ENCODE measurements at places on chromosomes 3 and 15.

DNA sequence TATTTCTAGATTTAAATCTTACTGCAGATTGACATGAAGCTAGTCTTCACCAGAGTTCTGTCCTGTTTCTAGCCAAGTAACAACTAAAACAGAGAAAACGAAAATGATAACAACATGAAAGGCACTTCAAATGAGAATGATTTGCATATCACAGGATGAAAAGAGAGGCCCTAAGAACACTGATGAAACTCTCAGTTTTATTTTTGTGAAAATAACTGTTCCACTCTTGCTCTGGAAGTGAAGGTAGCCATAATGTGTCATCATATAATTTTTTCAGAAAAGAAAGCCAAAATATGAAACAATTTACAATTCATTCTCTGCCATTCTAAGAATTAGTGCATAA, 274.4 kb downstream of the ADAMTSL3 start:
- no peak for DNase-seq

- no peak for DNase-seq
These were observed 493.4 kb upstream of the TGFBR2 start for GRCh38 chr3:30112902-30113484.

DNA sequence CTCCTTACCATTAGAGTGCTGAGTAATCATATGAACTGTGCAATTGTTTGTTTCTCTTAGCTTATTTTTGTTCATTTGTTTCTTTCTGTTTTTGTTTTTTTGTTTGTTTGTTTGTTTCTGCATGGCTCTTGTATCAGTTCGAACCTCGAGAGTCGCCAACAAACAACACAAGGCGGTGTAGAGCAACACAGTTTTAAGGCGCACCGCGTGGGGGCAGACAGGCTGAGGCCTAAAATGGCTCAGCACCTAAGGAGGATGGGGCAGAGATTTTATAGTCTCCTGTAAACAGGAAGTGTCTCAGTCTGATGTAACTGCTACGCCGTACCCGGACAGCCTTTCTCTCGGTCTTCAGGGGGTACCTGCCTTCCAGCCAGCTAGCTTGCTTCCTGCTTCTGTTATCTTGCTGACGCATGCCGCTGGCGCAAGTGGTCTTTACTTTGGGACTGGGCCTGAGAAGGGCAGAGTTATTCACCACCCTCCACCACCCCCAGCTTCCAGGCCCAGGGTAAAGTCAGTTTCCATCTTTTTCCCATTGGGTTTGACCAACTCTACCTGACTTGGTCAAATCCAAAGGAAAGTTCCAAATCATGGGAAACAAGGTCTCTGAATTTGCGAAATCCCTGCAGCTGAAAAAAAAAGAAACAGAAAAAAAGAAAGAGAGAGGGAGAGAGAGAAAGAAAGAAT, 25.8 kb upstream of the MFGE8 start:
- DNase-seq = peak; percentile 44

DNA sequence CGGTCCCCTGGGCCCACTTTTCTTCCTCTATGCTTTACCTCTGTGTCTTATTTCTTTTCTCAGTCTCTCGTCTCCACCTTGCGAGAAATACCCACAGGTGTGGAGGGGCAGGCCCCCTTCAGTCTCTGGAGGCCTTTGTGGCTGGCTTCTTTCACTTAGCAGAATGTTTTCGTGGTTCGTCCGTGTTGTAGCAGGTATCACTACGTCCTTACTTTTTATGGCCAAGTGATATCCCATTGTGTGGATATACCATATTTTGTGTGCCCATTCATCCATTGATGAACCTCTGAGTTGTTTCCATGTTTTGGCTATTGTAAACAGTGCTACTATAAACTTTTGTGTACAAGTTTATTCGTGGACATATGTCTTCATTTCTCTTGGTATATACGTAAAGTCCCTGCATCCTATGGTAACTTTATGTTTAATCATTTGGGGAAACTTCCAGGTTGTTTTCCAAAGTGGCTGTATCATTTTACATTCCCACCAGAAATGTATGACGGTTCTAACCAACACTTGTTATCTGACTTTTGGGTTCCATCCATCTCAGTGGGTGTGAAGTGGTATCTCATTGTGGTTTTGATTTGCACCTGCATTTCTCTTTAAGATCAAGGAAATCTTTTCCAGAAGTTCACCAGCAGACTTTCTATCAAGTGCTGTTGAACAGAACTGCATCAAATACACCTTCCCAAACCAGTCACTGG, 5.6 kb downstream of the PIGZ start:
- no peak for DNase-seq

GRCh38 chr3:126733061-126733430, 29.0 kb downstream of the CHCHD6 start:
- DNase-seq = no peak

DNA sequence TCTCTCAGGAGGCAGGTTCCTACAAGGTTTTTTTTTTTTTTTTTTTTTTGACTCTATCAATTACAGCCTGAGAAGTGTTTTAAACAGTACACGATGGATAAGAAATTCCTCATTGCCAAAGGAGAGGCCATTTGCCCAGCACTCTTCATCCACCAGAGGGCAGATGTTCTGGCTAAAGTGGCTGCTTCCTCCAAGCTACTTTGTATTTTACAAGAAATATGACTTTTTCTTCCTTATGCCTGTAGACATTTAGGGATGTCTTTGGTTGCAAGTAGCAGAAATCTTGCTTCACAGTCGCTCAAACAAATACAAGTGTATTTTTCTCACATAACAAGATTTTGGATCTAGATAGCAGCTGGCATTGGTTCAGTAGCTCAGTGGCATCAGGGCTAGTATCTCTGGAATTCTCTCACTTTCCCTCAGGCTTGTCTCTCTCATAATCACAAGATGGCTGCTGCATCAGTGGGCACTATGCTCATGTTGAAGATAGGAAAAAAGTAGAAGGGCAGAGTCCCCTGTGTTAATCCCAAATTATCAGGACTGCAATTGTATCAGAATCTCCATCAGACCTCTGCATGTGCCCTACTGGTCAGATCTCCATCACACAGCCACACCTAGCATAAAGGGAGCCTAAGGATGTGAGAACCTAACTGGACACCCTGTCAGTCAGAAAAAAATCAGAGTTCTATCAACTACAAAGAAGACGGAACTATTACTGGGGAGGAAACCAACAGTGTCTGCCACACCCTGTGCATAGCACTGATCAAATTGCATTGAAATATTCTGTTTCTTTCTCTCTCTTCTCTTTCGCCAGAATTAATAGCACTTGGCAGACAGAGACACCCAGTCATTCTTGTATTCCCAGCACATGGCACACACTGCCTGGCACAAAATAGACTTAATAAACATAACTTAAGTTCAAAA, 138.9 kb upstream of the COL8A1 start:
- DNase-seq = peak; percentile 77

- DNase-seq = no peak
These were observed 3.1 kb downstream of the AGBL1 start for GRCh38 chr15:86082619-86083380.

DNA sequence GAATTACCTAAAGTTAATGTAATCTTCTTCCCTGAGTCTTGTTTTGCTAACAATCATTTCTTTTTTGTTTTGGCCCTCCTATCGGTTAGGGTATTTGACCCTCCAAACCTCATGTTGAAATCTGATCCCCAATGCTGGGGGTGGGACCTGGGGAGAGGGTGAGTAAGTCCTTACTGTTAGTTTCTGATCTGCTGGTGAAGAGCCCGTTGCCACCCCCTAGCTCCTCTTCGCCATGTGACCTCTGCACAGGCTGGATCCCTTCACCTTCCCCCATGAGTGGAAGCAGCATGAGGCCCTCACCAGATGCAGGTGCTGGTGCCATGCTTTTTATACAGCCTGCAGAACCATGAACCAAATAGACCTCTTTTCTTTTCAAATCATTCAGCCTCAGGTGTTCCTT, 62.8 kb upstream of the ADCY5 start:
- no peak for DNase-seq

DNA sequence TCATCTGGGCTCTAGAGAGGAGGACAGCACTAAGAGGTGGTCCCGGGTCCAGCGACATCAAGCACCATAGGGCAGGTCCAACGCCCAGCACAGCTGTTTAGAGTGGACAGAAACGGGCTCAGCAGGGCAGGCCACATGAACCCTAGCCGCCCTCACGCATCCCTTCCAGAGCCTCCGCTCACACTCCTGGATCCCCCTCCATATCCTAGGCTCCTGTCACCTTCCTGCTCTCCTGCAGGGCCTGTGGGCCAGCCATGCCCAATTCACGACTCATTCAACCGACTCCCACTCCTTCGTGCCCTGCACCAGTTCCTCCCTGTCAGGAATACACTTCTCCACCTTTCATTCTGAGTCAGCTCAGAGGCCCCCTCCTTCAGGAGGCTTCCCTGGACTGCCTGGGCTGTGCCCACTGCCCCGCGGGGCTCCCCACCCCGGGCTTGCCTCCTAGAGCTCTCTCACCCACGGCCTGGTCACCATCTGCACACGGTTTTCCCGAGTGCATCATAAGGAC, 90.2 kb downstream of the LINGO1 start:
- DNase-seq = no peak

DNA sequence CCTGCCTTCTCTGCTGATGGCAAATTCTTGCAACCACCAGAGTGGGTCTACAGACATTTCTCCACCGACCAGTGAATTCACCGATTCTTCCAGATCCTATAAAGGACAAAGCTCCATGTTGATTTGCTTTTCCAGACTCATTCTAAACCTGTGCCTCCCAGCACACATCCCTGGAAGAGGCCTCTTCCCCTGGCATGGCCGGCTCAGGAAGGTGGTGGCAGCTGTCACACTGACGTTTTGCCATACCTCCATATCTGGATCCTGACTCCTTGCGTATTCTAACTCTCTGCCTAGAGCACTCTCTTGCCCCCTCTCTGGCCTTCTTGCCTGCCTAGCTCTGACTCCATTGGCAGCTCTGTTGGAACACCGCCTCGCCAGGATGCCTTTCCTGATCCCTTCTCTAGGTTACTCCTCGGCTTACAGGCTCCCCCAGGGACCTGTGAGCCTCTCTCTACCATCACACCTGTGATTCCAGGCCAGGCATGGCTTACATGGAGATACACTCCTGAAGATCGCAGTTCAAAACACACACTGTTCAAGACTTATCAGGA, 31.0 kb downstream of the SLCO2A1 start:
- DNase-seq = peak; percentile 43

GRCh38 chr3:57825116-57825515, 69.0 kb downstream of the SLMAP start:
- DNase-seq = no peak

DNA sequence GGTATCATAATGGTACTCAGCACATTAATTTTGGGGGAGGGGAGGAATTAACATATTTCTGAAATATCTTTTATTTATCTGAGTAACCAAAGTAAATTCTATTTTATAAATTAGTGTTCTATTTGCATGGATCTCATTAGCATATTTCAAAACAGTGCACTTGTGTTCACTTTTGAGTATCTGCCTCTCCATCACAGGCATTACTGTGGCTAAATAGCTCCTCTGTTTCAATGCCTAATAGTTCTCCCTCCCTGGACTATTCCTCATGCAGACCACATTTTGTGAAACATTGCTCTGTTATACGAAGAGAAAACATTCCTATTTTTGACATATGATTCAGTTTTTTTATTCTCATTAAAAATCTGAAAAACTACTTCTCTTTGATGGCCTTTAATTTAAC, 1127.8 kb downstream of the TUSC7 start:
- no peak for DNase-seq

- no peak for DNase-seq
These were observed 33.3 kb downstream of the CMTM6 start for GRCh38 chr3:32469151-32469874.

DNA sequence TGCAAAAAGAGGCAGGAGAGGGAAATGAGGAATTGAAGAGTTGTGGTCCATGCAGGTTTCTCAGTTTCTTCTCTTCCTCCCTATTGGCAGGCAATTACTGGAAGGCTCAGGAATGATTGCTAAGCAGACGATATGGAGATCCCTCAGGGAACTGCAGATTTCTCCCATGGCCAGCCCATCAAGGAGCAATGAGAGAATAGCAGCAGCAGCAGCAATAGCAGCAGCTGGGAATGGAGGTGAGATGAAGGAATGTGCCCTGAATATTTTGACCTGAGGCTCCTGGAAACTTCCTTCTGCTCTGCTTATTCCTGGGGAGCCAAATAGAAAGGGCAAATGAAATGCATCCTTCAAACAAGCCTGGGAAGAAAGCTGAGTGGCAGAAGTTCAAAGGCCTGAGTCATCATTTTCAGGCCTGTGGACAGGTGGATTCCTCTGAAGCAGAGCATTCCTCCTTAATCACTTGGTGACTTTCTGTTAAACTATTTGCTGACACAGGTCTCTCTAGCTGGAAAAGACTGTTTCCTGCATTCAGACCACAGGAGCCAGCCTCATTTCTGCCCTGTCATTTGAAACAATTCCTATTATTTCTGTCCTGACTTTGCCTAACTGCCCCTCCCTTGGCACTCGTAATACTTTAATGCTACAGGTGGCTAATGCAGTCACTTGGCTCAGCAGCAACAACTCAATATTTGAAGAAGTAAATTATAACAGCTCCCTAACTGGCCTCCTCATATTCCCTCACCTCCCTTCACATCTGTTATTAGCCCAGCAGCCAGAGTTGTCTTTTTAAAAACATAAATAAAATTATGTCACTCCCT, 146.9 kb upstream of the GADL1 start:
- DNase-seq = peak; percentile 82

GRCh38 chr15:93417631-93418030, 328.6 kb upstream of the RGMA start:
- DNase-seq = peak; percentile 52

DNA sequence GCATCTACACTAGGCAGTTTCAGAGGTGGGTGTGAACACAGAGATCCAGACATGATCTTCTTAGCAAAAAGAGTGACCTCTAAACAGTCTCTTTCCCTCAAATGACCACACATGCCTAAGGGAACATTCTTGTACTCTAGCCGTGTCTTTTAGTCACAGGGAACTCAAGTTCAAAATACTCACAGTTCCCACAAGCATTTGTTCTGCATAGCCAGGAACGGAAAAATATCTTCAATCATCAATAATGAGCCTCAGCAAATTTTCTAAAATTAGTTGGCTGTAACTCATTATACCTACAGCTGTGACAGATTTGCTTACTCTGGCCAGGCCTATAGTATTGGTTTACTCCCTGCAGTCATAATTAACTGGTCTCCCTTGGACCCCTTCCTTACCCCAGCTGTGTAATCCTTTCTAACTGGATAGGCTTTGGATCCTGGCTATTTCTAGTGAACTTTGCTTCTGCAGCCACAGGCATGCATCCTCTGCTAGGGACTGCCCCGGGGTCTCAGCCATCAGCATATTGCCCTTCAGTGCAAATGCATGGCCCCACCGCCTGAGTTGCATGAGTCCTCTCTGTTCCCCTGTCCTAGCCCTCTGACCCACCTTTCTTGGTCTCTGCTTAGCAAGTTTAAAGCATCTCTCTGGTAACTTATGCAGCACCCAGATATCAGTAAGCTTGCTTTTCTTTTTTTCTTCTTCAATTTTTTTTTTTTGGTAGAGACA, 56.0 kb upstream of the HACD2 start:
- no peak for DNase-seq
